ENCODE measurements at places on chromosomes 2 and 18.

DNA sequence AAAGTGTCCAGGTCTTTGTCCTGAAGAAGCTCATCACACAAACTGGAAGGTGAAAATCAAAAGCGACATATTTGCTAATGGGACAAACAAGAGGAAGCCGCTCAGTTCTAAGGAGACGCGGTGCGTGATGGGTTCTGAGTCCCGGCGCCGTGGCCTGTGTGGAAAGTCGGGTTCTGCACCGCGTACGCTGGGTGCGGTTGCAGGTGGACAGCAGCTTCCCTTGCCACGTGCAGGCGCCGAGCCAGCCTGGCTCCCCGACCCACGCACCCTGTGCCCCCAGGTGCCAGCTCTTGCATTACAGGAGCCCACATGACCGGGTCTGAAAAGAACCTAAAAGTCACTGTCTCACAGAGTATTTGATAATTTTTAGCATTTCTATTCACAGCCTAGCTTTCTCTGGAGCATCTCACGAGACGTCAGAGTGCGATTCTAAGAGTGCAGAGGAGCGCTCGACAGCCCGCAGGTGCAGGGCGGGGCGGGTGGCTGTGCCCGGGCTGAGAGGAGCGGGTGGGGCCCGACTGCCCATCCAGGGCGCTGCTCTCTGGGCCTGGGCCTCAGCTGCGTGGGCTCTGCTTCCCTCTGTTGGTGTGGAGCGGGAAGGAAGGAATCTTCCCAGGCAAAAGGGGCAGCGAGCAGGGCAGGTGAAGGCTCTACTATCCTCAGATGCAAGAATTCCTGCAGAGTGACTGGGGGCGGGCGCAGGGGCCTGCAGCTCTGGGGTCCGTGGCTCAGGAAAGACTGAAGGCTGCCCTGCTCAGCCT is 39.4 kb downstream of the MYT1L start:
- DNase-seq, result no peak

DNA sequence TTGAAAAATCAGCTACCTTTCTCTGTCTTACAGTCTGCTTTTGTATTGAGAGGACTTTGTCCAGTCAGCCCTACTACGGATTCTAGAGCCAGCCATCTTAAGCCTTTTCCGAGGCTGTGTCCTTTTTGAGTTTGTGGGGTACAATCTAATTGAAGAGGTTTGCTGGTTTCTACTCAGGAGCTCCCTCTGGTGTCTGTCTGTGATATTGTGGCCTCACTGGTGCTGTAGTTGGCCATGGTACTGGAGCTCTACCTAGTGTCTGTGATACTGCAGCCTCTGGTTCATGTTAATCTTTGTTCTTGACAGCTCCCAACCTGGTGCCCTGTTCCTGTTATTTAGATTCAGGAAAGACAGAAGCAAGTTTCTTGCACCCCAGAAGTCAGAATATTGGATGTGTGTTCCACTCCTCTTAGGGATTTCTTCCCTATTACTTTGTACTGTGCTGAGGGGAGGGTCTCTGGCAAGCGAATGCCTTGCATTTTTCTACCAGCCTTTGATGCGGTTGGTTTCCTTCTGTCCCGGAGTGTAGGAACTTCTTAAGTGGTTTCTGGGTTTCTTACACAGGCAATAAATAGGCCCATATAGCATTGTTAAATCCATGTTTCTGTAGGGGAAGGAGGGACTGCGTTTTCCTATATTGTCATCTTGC is 78.5 kb downstream of the ACSL3 start:
- peak; percentile 79 for DNase-seq

GRCh38 chr2:84288293-84288692 is 170.8 kb downstream of the SUCLG1 start:
- no peak for DNase-seq

- no peak for DNase-seq
These were observed 8.9 kb downstream of the PAPOLG start for GRCh38 chr2:60764736-60765534.

GRCh38 chr2:88016960-88017779 is 823 bp upstream of the RNU2-63P start:
- no peak for DNase-seq

- DNase-seq, result no peak
These were observed 422.9 kb upstream of the TRIB2 start for GRCh38 chr2:12293874-12294273.

DNA sequence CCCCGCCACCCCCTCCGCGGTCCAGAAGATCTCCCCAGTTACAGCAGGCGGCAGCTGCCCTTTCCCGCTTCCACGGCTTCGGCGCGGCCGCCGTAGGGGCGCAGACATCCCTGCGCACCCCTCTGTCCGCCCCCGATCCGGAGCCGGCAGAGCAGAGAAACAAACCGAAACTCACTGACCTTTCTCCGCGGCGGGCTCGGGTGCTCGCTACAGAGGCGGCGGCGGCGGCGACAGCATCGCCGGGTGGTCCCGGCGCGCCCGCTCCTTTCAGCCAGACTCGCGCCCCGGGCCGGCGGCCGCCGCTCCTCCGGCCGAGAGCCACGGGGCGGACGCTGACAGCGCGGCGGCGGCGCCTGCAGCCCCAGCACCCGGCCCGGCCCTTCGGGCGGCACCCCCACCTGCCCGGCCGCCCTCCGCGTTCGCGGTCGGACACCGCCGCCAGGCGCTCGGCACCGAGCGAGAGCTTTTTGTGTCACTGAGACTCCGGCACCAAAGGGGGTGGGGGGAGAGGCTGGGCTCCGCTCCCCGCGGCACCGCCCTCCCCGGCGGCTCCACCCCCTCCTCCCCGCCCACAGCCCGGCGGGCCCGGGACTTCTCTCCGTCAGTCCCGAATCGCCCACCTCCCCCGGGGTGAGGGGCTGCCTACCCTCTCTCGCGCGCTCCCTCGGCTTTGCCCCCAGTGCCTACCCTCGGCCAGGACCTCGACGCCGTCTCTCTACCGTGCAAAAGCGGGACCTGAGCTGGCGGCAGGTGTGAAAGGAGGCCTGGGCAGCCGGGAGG is 1.4 kb upstream of the RNF152 start:
- peak; percentile 52 for DNase-seq
